Natural killer cell (primary cell): ENCODE measurements at places on chromosomes 3 and 15.

GRCh38 chr3:78937475-78937874 lies 830.3 kb downstream of the ROBO1 start:
- no peak for DNase-seq

DNA sequence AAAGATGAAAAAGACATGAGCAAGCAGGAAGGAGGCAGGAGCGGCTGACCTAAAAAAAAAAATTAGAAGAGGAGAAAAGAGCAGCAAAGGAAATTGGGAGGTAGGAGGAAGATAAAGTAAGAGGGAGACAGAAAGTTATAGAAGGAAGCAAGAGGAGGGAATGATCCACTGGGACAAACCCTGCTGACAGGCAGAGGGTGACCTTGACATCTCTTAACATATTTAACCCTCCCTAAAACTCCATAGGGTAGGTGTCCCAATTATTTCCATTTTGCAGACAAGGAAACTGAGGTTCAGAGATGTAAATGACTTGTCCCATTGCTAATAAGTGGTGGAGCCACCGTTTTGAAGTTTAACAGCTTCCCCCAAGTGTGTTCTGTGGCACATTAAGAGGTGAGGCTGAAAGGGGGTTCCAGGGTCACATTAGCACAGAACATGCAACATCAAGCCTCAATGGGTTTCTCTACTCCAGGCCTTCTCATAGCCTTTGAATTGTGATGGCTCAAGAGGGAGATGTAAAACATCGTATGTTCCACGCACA lies 37.4 kb upstream of the PRICKLE2 start:
- no peak for DNase-seq

GRCh38 chr3:7781395-7781794 lies 720.2 kb upstream of the LMCD1 start:
- DNase-seq = no peak

DNA sequence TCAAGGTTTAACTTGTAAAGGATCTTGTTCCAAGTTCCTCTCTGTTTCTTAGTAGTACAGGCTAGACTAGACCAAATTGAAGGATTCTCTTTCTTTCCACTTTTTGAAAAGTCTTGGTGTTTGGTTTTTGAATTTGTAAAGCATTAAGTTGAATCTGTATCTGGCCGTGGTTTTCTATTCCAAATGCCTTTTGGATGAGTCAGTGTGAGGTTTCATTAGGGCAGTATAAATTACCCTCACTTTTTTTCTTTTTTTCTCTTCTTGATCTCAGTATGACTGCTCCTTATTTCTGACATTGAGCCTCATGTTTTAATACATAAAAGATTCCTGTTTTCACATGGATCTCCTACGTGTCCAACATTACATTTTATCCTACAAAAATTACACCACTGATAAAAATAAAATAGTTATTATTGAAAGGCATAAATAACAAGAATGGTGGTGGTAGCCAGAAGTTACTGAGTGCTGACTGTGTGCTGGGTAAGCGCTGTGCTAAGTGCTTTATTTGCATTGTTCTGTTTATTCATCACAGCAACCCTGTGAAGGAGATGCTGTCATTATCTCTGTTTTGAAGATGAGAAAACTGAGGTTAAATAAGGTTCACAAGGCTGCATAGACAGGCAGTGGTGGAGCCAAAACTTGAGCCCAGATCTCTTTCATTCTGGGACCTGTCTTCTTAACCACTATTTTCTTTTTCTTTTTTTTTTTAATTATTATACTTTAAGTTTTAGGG lies 48.3 kb downstream of the MITF start:
- no peak for DNase-seq

DNA sequence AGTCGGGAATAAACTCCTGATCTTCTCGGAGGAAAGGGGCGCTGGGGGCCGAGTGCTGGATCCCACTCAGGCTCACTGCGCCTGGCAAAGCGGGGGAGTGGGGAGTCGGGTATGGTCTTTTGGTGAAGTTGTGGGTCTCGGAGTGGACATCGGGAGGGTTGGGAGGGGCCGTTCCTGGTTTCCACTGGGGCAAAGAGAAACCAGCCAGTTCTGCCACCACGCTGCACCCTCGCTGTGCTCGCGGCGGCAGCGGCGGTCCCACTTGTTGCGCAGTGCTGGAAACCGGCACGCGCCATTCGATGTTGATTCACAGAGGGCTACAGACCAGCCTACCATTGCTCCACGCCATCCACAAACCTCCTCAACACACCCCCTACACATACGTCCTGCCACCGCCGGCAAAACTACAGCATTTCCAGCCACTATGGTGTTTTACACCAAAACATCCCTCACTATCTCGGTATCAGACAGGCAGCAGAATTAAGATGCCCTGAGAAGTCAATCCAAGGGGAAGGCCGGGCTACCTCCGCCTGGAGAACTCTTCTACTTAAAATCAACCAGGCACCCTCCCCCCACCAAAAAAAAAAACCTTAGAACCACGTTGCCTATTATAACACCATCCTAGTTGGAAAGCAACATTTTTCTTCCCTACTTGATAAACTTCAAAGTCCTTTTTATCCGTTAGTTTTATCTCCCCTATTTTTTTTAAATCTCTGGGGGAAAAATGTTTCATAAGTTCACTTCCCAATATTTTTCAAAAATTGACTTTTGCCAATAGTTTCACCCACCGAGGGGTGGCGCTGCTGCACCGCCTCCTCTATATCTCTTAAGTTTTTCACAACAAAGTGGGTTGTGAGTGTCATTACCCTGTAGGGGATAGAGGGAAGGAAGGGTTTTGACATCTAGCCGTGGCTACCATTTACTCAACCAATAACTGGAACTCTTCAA lies 3.6 kb downstream of the BCL6 start:
- peak; percentile 87 for DNase-seq

GRCh38 chr3:154176036-154176435 lies 54.8 kb downstream of the ARHGEF26 start:
- no peak for DNase-seq

- no peak for DNase-seq
Observed at GRCh38 chr3:103894162-103894822, 1459.5 kb downstream of the ZPLD1 start.

- no peak for DNase-seq
Observed at GRCh38 chr3:159789742-159790635, 198.6 kb upstream of the IL12A start.

DNA sequence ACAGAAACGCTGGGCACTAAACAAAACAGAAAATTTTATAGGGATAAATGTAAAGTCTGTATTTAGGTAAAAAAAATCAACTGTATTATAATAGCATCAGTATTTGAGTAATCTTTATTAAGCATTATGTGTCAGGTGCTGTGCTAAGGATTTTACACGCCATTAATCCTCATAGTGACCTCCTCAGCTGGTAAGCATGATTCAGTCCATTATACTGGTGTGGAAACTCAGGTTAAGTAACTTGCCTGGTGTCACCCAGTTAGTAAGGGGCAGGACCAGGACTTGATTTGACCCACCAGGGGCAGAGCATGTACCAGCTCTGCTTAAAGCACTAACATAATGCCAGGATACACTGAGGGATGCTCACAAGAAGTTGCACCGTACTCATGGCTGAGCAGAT lies 4.8 kb downstream of the MYO5C start:
- no peak for DNase-seq

- no peak for DNase-seq
Observed at GRCh38 chr3:49807431-49808114, 4.5 kb downstream of the INKA1 start.

DNA sequence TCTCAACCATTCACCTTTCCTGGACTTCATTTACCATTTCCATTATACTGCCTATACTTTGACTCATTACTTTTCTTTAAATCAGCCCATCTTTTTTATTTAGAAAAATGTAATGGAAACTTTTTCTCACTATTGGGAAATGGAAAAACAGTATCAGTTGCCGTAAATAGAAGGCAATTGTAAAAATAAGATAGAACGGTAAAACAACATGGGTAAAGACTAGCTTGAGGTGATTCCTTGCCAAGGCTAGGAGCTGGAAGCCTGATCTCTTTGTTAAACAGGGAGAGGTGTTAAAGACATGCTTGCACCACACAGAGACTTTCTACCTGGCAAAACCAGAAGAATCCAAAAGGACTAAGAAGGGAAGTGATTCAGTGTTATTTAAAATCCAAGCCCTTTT lies 5.9 kb downstream of the FGD5 start:
- no peak for DNase-seq

- DNase-seq = no peak
Observed at GRCh38 chr3:16148783-16149182, 25.7 kb upstream of the GALNT15 start.

GRCh38 chr3:36597422-36597821 lies 166.9 kb downstream of the DCLK3 start:
- no peak for DNase-seq

DNA sequence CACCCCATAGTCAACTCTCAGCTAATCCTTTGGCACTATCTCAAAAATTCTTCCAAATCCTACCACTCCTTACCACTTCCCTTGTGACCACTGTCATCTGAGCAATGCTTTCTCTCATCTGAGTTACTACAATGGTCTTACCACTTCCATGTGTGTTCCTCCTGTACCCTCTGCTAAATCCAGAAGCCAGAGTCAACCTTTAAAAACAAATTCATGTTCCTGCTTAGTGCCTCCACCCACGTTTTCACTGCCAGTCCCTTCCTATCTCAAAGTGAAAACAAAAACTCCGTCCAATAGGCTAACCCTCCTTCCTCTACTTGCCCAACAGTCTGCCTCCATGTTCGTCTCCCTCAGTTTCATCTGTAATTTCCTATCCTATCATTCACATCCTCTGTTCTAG lies 109.0 kb downstream of the ADAMTS9 start:
- no peak for DNase-seq

DNA sequence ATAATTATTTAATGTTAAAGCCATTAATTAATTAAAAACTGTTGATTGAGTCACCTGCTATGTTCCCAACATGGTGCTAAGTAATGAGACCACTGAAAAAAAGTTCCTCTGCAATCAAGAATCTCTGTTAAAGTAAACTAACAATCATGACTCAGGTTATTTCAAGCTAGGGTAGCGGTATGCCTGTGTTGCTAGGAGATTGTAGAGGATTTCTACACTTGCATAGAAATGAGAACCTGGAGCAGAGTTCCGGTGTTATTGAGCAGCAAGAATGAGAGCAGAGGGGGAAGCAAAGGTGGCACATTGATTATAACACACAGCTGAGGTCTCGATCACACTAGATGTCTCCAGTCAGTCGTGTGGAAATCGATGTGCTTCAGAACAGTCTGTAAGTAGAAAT lies 41.4 kb downstream of the C3orf85 start:
- no peak for DNase-seq

GRCh38 chr15:63576441-63576840 lies 20.7 kb upstream of the FBXL22 start:
- no peak for DNase-seq

- DNase-seq = peak; percentile 34
Observed at GRCh38 chr3:45690336-45691035, 1.3 kb downstream of the SACM1L start.

DNA sequence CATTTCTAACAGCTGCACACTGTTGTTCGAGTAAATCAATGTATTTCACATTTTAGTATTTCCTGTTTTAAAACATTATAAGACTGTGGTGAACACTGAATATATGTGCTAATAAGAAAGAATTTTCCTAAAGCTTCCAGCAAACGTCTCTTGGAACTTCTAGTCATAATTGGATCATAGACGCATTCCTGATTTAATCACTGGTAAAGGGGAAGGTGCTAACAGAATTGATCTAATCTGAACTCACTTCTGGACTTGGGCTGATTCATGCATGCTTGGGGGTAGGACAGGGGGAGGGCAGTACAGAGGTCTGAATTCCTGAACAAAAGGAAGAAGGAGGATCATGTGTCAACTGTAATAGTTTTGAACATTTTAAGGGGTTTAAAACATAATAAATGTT lies 7.3 kb upstream of the LEKR1 start:
- no peak for DNase-seq

DNA sequence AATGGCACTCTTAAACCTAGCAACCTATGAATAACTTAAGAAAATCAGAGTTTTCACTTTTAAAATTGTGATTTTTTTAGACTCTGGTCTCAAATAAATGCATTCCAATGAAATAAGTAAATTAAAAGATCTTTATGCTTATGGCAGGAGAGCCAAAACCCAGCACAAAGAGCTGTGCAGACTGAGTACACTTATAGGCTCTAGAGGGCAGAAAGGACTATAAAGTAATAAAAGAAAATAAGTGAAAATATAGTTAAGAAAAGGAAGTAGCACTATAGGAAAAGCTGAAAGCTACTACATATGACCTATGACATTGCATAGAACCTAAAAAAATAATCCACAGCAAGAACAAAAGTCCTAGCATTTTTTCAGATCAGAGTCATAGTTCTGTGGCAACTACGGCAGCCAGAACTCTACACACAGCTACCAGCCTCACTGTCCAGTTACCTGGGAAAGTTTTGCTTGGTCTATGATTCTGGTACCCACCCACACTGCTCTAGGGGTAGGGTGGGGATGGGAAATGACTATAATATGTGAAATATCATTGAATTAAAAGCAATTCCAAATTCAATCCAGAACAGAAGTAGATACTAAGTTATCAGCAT lies 30.5 kb downstream of the CLASP2 start:
- DNase-seq = no peak

DNA sequence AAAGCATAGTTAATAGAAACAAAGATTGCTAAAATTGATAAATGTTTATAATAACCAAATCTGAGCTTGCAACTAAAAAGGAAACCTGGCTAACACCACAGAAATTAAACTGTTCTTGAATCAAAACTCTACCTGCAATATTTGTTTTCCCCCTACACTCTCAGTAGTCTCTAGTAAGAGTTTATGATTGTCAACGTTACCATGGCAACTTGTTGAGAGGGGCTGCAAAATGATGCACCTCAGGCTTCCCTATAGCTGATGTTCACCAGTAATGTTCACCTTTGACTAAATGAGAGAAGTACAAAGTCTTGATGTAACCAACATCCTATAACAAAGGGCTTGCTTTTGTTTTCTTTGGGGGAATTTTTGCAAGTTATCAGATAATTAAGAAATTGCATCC lies 101.1 kb upstream of the FHIT start:
- DNase-seq = no peak

DNA sequence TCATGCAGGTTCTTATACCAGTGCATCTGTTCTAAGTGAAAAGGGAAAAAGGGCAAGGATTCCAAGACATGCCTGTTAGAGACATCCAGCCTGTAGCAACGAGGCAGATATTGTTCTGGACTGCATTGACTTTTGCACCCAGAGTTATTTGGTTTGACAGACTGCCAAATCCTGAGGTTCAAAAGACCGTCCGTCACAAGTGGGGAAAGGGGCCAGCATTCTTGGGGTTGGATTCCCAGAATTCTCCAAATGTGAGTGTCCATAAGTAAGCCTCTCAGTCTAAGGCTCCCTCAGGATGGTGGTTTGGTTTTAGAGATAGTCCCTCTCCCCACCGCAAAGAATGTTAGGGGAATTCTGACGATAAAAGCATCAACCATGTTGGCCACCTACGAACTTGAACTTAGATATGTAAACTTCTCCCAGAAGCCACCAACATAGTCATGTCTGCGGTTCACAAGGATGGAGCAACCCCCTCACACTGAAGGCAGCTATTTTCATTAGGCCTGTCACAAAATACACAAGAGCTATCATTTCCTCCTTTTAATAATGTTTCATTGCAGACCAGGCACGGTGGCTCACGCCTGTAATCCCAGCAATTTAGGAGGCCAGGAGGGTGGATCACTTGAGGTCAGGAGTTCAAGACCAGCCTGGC lies 13.6 kb upstream of the LACTB start:
- DNase-seq = no peak

- DNase-seq = no peak
Observed at GRCh38 chr15:95850837-95851236, 479.7 kb upstream of the NR2F2 start.
